ENCODE measurements at places on chromosomes 13 and 19.

- no peak for DNase-seq
These were observed 76.6 kb downstream of the ZIC5 start for GRCh38 chr13:99894840-99895443.

DNA sequence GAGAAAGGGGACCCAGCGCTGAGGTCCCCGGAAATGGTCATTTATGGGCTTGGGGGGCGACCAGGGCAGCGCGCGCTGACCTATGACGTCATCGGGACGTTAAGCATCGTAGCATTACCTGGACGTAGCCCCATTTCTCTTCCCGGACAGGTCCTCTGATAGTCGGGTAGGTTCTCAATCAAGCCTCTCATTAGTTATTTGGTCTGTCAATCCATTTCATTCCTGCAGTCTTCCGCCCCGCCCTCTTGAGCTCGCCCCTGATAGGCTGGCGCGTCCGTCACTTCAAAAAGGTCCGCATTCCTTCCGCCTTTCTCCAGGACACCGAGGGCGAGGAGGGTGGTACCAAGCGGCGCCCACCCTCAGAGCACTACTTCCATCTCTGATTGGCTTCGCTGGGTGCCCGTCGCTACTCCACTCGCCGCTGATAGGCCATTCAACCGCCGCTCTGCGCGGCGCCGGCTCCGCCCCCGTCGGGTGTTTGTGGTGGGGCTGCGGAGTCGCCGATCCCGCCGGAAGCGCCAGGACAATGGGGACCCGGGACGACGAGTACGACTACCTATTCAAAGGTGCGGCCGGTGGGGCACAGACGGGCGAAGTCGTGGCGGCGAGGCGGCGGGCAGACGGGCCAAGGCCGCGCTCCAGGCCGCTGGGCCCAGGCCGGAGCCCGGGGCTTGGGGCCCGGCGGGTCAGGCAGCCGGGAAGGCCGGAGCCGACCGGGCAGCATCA, at the start of gene RAB11B:
Gene RAB11B, plus strand, starts transcription at position 470 of the 726 bp plus-strand sequence. Its CDS starts 57 bp downstream, at position 527.
- DNase-seq: peak; percentile 96

DNA sequence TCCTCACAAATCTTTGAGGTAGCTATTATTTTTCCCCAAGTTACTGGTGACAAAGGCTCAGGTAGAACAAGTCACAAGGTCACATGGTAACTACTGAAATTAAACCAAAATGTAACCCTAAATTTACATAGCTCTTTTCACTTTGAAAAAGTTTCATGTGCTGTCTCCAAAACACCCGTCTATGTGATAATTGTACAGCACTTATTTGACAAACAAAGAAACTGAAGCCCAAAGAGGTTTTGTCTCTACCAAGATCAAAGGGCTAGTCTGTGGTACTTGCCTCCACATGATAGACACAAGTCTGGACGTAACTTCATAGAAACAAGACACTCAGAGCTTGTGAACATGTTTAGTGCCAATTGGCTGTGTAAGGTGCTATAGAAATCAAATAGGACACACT, 108.3 kb downstream of the SACS start:
- DNase-seq: no peak

DNA sequence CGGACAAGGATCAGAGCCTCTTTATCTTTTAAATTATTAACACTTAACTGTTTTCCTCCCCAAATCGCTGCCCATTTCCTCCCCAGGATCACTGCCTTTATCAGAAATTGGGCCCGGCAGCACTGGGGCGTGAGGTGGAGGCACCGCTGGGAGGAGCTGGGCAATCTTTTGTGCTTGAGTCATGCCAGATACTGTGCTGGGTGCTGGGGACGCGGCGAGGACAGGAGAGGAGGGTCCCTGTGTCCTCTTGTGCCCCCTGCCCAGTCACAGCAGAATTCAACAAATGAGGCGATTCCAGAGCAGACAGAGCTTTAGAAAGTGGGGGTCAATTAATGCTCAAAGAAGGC, 347.8 kb downstream of the ZNF536 start:
- no peak for DNase-seq

GRCh38 chr13:90047600-90047999, 1299.9 kb upstream of the MIR17HG start:
- DNase-seq: no peak

- no peak for DNase-seq
These were observed 7.5 kb downstream of the RPS9 start for GRCh38 chr19:54207983-54208783.

- DNase-seq: no peak
These were observed 2.8 kb downstream of the NACC1 start for GRCh38 chr19:13120817-13121216.

DNA sequence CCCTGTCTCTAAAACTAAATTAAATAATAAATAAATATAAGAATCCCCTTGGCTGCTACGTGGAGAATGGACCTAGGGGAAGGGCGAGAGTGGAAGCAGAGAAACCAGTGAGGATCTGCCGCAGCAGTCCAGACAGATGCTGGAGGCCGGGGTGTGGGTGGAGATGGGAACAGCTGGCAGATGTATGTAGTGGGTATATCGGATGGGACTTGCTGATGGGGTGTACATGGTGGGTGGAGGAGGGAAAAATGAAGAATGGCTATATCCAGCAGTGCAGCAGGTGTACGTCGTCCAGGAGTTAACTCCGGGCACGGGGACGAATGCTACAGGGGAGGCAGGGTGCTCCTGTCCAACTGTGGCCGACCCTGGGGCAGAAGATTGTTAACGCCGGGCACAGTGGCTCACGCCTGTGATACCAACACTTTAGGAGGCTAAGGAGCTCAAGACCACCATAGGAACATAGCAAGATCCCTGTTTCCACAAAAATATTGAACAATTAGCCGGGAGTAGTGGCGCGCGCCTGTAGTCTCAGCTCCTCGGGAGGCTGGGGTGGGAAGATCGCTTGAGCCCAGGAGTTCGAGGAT, 654 bp downstream of the CEP89 start:
- no peak for DNase-seq

DNA sequence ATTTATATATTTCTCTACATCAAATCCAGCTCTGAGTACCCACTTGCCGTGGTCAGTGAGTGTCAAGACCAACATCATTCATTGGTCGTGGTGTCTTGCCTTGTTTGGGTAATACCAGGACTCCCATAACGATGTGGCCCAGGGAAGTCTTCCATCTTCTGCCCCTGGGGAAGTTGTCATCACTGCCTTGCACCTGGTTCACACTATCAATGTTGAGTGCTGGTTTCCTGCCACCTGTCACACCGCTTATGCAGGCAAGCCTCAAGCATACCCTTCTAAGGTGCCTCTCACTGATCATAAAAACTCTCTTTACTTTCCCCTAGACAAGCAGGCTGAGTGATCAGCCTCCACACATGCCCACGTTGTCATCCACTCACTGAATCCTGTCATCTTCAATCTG, 382.4 kb downstream of the KCTD12 start:
- DNase-seq: no peak

GRCh38 chr13:106139377-106139776, 396.1 kb downstream of the EFNB2 start:
- no peak for DNase-seq

GRCh38 chr19:44744871-44745332, 3.6 kb upstream of the BCL3 start:
- no peak for DNase-seq

- DNase-seq: no peak
These were observed 11.3 kb upstream of the ZBTB7A start for GRCh38 chr19:4077800-4078684.

DNA sequence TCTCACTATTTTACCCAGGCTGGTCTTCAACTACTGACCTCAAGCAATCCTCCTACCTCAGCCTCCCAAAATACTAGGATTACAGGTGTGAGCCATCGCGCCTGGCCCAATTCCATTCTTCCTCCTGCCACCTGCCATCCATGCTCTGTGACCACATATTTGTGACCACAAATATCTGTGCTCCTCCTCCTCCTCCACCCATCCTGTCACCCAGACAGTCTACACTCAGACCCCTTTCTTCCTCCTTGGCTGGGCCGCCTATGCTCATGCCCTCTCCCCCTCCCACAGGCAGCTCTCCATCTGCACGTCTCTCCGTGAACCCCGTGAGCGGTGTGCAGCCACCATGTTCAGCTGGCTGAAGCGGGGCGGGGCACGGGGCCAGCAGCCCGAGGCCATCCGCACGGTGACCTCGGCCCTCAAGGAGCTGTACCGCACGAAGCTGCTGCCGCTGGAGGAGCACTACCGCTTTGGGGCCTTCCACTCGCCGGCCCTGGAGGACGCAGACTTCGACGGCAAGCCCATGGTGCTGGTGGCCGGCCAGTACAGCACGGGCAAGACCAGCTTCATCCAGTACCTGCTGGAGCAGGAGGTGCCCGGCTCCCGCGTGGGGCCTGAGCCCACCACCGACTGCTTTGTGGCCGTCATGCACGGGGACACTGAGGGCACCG, 3.2 kb downstream of the EHD2 start:
- no peak for DNase-seq

GRCh38 chr13:109436055-109436622, 350.2 kb downstream of the IRS2 start:
- DNase-seq: no peak

- DNase-seq: peak; percentile 66
These were observed 927 bp upstream of the TSHZ3 start for GRCh38 chr19:31350033-31350692.

DNA sequence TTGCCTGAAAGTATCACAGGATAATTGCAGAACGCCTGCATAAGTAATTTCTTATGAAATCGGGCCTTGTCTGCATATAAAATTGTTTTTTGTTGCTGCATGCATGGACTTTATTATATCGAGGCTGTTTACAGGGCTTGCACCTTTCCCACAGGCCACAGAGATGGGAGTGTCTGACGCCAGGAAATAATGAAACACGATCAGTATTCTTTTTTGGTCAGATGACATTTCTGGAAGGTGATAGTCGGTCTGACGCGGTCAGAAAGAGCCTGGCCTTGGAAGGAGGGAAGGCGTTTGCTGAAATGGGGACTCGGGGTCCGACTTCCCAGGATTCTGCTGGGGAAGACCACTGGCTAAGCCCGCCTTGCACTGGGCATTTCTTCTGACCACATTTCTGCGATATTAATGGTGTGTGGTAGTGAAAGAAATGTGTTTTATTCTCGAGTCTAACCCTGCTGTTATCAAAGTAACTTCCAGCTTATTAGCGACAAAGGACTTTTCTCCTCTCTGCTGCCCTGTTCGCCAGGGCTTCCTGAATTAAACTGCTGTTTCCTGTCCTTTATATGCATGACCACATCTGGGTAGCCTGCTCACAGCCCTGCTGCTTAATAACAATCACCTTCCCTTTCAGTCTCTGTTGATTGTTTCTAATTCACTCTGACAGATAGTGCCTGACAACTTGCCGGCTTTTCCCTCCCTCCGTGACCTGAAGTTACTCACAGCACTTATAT, 11.6 kb upstream of the ZNF536 start:
- DNase-seq: no peak

DNA sequence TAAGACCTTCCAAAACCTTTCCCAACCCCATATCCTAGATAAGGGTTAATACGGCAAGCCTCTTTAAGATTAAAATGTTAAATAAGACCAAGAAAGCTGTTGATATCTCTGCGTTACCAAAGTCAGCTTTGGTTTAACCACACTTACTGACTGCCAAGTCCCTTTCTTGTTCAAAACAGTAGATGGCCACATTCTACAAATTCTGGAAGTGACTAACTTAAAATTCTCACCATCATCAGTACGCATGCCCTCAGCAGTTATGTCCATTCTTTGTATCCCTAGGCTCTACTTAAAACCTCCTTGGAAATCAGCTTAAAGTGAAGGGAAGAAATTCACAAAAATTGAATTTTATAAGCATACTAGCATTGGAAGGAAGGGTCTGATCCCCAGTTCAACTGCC, 23.6 kb downstream of the SOHLH2 start:
- DNase-seq: no peak

- peak; percentile 51 for DNase-seq
These were observed 9.2 kb downstream of the PGPEP1 start for GRCh38 chr19:18349524-18350128.

GRCh38 chr13:31090961-31091624, 70.6 kb downstream of the HSPH1 start:
- DNase-seq: no peak

DNA sequence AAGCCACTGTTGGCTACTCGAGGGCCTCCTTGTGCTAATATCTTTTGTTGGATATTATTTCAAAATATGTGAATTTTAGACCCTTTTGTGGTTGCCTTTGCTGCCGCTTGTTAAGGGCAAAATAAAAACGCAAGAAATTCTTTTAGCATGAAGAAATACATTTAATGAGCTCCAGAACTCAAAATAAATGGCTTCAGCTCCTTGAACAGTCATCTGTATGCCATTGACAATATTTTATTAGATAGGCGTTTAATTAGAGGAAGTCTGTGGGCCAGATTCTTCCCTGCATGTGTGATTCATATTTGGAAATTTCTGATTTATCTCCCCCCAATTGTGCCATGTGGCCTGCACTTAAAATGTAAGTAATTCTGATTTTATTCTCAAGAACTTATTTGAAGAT, 177.2 kb downstream of the STK24 start:
- no peak for DNase-seq

- no peak for DNase-seq
These were observed 1353.9 kb downstream of the UQCRFS1 start for GRCh38 chr19:27858981-27859581.

DNA sequence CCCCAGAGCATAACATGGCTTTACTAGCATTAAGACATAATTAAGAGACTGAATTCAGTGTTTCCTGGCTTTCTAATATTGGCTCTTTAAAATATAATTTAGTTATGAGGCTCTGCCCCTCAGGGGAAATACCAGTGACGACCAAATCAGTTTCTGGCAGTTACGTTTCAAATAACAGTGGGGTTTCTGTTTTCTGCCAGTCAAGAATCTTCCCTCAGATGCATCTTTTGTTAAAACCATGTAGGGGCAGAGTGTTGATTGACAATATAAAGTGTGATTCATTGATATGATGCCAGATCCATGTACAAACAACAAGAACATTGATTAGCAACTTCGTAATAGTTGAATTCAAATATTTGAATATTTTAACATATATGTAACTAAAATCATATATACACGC, 1169.7 kb downstream of the DIAPH3 start:
- no peak for DNase-seq

- no peak for DNase-seq
These were observed 8.8 kb downstream of the RINL start for GRCh38 chr19:38869160-38869835.

GRCh38 chr19:15532779-15533521, 24.6 kb downstream of the CYP4F22 start:
- DNase-seq: no peak

- DNase-seq: no peak
These were observed 527.5 kb upstream of the NBEA start for GRCh38 chr13:34414616-34415015.

DNA sequence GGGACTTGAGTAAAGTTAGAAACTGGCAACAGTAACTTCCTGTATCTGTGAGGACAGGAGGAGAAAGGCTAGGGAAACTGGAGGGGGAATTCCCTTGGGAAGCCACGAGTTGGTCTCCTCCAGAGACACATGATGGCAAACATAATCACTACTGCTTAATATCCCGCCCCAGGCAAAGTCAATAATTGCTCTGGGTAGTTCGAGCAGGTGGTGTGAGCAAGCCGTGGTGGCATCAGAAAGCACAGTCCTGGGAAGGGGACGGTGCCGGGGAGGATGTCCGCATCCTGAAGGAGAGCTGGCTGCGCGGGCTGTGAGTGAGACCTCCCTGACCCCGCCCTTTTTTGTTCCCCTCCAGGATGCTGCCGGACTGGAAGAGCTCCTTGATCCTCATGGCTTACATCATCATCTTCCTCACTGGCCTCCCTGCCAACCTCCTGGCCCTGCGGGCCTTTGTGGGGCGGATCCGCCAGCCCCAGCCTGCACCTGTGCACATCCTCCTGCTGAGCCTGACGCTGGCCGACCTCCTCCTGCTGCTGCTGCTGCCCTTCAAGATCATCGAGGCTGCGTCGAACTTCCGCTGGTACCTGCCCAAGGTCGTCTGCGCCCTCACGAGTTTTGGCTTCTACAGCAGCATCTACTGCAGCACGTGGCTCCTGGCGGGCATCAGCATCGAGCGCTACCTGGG, 1.4 kb downstream of the FFAR2 start:
- DNase-seq: no peak

All from H54 (cell line).